ENCODE measurements at places on chromosomes 3 and 15.

DNA sequence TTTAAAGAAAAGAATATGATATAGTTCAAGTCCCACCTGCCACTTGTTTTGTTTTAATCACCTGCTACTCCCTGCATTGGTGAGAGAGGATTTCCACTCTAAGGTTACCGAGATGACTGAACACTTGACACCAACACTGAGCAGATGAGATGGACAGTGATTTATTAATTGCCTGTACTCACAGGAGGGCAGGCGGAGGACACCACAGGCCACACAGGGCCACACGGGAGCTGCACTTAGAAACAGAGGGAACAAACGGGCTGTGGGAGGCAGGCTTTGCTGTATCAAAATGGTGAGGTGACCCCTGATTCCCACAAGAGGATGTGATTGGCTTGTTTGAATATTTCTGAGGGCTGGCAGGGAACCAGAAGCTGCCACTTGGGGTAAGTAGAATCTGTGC lies 10.8 kb downstream of the MINAR1 start:
- DNase-seq = no peak

- DNase-seq = no peak
Observed at GRCh38 chr3:187954873-187955586, 198.9 kb upstream of the LPP start.

DNA sequence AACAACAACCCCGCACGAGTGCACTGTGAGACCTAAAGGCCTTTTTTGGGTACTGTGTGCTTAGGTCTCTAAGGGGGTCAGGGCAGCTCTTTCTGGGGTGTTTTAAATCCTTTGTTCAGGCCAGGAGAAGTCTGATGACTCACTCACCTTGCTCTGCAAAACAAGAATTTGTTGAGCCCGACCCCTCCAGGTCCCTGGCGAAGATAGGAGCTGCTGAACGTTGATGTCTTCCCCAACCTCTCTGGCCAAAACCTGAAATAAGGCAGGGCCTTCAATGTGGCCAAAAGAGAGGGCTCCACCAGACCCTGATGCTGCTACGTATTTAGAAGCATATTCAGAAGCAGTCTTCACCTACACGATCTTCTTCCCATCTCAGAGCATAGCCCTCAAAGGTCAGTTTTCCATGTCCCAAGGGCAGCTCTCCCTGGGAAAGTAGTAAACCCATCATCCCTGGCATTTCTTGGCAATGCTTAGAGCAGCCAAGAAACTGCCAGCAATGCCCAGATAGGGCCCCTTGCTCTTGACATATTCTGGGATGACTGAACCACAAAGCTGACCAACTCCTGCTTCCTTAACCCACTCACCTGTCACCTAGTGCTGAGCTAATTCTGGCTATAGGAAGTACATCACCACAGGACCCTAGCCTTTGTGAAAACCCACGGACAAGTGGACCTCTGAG lies 27.1 kb downstream of the CCDC13 start:
- DNase-seq = no peak

DNA sequence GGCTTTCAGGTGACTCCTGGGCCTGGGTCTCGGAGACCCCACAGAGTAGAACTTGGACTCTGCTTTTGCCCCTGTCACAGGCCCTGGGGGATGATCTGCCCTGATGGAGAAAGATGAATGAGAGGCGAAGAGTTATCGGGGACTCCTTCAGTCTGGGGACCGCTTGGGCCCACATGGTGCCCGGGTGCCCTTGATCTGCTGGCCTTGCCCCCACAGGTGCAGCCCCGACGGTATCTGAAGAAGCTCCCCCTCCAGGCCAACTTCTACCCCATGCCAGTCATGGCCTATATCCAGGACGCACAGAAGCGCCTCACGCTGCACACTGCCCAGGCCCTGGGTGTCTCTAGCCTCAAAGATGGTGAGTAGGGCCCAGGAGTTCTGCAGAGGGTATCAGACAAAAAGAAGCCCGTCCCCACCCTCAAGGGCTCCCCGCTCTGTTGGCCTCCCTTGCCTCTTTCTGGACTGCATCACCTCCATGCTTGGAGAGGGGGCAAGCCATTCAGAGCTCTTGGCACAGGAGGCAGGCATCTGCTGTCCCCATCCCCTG lies 10.4 kb downstream of the MAN2A2 start:
- DNase-seq = no peak

DNA sequence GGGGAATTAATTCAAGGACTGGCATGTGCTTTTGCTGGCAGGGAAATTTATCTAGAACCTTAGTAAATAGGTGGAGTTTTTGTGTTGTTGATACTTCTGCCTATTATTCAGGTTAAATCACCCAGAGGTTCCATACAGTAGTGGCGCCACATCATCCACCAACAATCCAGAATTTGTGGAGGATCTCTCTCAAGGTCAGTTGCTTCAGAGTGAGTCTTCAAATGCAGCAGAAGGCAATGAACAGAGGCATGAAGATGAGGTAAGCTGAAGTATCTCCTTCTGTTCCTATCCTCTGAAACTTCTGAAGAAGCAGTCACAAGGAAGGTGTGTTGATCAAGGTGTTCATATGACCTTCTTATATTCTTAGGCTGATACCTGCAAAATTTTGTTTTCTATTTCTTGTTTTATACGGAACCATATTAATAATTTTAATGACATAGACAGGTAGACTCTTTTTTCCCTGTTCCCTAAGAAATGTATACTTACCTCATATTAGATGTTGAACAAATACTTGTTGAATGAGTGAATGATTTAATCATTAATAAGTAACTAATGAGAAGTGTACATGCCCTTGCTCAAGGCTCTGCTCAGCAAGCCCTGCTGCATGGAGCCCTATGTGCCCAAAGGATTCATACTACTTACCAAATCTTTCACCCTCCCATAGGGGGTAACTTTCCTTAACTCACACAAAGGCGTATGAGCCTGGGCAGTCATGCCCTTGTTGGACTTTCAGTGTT lies 43.6 kb downstream of the HMG20A start:
- no peak for DNase-seq

DNA sequence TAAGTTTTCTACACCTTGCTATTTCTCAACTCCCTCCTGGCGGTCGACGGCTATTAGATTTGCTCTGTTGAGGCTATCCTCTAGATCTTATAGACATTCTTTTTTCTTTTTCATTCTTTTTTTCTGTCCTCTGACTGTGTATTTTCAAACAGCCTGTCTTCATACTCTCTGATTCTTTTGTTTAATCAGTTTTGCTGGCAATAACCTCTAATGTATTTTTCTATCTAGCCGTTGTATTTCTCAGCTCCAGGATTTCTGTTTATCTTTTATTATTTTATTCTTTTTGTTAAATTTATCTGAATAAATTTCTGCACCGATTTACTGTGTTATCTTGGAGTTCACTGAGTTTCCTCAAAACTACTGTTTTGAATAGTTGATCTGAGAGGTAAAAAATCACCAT lies 31.5 kb downstream of the NLGN1 start:
- DNase-seq = no peak

DNA sequence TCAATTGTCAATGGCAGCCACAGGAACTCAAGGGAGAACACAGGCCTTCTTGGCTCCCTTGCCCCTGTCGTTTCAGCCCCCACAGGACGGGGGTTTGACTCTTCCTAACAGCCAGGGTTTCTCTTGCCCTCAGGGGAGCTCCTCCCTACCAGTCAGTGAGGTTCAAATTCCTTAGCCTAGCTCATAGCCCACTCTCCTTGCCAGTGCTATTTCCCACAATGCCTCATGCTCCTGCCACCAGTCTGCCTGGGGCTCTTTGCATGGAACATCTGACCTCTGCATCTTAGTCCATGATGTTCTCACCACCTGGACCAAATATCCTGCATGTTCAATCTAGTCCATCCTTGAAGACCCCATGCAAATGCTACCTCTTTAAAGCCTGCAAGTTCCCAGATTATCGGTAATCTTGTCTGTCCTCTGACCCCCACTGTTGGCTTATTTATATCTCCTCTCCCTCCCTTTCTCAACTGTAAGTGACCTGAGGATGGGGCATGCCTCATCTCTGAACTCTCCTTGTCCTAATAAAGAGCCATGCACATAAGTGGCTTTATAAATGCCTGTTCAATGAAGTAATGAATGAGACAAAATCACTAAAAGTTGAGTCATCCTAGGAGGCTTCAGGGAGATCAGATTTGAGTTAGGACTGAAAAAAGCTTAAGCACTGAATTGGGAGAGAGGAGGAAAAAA lies 78.0 kb downstream of the MYO1E start:
- DNase-seq = no peak

DNA sequence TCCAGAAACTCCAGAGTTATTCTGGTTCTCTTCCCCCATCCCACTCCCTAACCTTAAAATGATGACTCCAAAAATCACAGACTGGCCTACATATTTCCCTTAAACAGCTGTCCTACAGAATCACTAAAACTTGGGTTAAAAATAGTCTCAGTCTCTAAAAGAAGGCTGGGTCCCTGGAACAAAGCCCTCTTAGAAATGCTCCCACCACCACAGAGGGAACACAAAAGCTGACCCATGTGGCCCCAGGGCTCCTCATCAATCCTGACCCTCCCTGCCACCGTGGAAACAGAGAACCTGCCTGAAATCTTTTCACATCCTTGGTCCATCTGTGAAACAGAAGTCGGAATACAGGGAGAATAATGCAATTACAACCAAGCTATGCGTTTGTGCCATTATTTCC lies 55.7 kb upstream of the DCLK3 start:
- no peak for DNase-seq

Data from right hindlimb (tissue), 1 donor.